ENCODE measurements at places on chromosomes 5 and 9.

- DNase-seq, result no peak
Measured at GRCh38 chr9:14618836-14619420, 74.3 kb downstream of the ZDHHC21 start.

DNA sequence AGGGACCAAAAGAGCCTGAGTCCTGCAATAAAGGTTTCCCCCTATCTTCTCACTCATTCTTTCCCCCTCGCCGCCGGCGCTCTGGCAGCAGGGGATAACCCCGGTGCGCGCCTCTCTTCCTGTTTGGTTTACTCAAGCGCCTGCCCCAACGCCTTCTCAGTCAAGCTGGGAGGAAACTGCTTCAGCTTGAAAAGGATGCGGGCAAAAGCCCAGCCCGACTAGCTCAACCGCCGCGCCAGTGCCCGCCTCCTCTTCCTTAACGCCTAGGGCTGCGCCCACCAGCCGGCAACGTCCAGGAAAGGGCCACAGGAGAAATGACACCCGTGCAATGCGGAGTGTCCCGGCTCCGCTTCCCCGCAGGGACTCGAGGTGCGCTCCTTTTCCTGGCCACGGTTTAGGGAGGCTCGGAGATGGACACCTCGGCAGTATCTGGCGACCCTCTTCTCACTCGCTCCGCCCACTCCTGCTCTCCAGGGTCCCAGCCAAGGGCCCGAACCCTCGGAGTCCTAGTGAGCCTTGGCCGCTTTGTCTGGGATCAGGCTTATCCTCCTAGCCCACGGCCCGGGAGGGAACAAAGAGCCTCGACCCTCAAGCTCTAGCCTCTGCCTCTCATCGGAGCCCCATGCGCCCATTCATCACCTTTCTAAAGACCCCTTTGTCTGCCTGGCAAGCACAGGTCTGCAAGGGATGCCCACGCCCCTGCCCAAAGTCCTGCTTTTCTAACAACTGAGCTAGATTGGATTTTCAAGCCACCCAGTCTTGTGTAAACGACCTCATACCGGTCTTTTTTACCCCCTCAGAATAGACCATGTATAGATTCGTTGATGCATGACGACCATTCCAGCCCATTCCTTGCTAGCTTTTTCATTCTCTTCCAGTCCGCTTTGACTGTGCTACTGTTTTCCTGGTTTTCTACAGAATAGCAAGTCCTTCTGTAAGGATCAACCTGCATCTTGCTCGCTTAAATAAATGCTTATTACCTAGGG is 2.0 kb downstream of the ST8SIA4 start:
- DNase-seq, result peak; percentile 93

DNA sequence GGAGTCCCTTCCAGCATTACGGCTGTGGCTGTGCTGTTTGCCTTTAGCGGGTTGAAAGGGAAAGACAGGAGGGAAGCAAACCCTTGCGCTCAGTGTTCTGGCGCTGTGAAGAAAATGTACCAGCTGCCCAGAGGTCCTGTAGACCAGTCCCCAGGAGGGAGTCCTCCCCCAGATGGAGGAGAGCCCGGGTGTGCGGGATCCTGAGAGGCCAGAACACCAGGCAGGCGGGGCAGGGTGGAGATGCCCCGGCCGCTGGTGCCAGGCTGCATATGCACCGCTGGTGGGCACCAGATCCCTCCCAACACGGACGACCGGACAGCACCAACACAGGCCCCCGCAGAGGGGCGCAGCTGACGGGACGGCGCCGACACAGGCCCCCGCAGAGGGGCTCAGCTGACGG is 37.2 kb upstream of the SLC9A3 start:
- no peak for DNase-seq

DNA sequence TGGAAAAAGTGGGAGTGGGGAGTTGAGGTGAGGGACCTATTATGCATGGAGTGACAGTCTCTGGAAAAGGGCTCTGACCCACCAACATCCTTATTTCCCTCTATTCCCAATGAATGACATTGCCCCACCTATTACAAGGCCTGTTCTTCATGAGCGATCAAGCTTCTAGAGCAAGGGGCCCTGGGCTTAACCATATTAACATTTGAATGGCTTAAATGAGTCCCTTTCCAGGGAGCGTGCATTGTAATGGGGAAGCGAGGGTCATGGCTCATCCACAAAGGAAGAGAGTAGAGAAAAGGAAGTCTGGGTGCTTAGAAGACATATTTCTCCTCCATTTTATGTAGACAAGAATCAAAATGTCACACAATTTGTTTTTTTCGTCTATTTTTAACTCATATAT is 255.5 kb downstream of the CAAP1 start:
- no peak for DNase-seq

DNA sequence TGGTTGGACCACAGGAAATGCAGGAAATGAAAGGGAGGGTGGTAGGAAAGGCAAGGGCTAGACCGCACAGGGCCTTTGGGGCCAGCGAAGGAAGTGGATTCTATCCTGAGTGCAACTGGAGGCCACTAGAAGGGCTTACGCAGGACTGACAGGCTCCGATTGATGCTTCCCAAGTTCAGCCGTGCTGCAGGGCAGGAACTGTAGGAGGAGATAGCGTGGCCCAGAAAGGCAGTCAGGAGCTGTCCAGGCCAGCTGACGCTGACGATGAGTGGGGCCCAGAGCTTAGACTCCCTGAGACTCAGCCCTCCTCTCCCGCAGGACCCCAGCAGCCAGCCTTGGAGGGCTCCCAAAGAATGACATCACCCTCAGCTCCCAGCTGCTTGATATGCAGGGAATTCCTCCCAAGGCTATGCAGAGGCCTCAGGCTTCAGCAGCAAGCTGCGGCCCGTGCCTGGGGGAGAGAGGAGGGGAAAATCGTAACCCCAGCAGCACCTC is 48.8 kb downstream of the KCNIP1 start:
- DNase-seq, result no peak

GRCh38 chr5:33657176-33657575 is 216.4 kb downstream of the TARS1 start:
- no peak for DNase-seq

- no peak for DNase-seq
Measured at GRCh38 chr9:136052472-136052880, 42.6 kb downstream of the NACC2 start.

GRCh38 chr5:41338136-41338675 is 124.9 kb upstream of the C6 start:
- DNase-seq, result no peak

GRCh38 chr9:73154722-73155121 is 3.1 kb downstream of the ANXA1 start:
- no peak for DNase-seq

GRCh38 chr9:135135171-135135928 is 47.9 kb downstream of the OLFM1 start:
- no peak for DNase-seq

DNA sequence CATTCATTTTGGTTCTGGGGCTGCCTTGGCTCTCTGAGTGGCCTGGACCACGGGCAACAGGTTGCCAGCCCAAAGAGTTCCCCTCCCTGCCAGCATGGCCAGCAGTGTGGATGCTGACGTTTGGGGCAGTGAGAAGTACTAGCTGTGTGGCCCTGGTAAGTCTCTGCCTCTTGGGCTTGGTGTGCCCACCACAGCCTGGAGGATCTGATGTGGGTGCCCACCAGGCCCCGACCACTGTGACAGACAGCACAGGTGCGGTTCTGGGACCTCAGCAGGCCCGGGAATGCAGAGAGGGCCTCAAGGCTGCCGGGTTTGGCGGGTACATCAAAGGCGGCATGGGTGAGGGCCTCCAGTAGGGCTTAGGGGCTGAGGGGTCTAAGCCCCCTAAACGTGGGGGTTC is 33.6 kb upstream of the PITX1 start:
- no peak for DNase-seq

GRCh38 chr9:37542488-37542887 is 33.7 kb downstream of the FBXO10 start:
- DNase-seq, result no peak

DNA sequence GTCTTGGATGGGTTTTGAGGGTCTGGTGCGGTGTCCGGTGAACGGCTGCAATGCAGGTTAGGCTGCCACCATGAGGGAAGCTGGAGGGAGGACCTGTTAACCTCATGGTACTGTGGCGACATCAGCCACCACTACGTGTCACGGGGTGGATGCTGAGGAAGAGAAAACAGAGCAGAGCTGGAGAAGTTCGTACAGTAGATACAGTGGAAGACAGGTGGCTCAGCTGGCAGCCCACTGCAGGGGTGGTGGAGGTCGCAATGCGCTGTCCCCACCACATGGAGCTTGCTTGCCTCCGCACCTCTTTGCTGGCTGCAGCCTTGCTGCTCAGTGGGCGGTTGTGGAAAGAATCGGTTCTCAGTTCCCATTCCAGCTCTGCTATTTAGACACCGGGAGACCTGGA is 2.8 kb downstream of the DCANP1 start:
- DNase-seq, result no peak

DNA sequence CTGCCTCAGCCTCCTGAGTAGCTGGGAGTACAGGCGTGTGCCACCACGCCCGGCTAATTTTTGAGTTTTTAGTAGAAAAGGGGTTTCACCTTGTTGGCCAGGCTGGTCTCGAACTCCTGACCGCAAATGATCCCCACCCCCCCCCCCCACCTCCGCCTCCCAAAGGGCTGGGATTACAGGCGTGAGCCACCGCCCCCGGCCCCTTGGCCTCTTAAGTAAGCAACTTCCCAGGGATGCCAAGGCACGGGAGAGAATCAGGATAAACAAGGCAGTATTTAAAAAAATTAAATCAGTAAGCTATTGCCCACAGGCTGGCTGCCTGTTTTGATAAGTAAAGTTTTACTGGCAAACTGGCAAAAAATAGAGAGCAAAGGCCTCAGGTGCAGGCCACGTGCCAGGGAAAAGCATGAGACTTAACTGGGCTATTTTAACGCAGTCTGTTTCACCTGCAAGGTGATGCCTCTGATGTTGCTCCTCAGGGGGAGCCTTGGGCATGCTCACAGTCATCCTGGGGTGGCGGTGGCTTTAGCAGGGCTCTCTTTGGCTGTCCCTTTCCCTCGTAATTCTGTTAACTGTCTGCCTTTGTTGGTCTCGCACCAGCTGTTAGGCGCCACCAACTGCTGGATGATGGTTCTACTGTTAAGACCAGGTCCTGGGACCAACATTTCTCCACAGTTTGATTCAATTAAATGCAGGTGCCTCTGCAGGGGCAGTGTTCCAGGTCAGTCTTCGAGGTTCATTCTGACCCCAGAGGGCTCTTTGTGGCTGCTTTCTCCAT is 19.4 kb upstream of the RNF130 start:
- DNase-seq, result no peak
